ENCODE measurements at places on chromosomes 1 and 21.

- DNase-seq = no peak
Measured at GRCh38 chr1:77623066-77623465, 59.4 kb downstream of the ZZZ3 start.

GRCh38 chr21:39669485-39669884, 56.7 kb downstream of the B3GALT5 start:
- no peak for DNase-seq

DNA sequence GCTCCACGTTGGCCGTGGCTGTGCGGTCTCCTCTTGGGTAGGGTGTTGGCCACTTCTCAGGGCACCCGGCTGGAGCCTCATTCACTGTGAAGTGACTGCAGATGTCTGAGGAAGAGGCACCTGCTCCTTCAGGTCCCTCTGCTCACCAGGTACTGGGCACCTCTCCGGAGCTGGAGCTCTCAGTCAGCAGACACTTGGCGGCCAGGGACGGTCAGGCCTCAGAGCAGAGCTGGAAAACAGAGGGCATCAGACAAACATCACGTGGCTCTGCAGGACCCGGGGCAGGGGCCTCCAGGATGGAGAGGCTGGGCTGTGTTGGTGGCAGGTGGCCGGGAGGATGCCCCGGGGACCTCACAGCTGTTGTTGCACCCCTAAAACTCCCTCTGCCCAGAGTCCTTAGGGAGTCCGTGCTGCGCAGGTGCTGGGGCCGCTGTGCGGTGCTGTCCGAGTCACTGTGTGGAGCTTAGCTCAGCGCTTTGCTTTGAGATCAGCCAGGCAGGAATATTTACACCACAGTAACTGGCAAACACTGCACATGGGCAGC, 59.7 kb downstream of the SLX9 start:
- DNase-seq = no peak

DNA sequence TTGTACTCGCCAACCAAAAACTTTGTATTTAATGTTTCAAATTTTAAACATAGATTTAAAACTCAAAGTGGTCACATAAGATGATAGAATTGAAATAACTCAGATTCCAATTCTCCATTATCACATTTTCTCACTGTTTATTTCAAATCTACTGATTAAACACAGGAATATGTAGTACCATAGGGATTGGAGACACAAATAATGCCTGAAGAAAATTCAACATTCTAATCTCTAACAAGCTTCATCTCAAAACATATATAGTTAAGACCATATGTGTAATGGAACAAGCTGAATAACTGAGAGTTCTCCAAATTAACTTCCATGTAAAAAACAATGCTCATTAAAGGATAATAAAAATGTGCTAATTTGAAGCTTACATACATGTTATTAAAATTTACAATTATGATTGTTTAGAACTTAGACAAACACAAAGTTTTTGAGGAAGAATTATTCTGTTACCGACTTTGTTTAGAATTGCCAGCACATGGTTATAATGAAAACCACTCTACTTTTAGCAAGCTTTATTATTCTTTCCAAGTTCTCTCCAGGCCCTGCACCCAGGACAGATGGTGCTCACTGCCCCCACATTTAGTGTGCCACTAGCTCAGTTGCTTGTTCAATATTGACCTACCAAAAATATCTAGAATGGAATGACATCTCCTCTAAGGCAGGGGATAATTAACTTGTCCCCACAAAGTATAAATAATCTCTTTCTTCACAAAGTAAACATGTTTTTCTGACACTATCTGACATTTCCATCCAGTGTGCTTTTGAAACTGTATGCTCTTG, 467.2 kb downstream of the TTLL7 start:
- no peak for DNase-seq
